Fibroblast of lung (primary cell): ENCODE measurements at places on chromosomes 6 and 20.
A peak's percentile ranks its signal among the peaks of the same experiment; 100 is the strongest.

- DNase-seq = peak; percentile 70
Observed at GRCh38 chr20:8616792-8617191, 452.1 kb upstream of the PLCB4 start.

DNA sequence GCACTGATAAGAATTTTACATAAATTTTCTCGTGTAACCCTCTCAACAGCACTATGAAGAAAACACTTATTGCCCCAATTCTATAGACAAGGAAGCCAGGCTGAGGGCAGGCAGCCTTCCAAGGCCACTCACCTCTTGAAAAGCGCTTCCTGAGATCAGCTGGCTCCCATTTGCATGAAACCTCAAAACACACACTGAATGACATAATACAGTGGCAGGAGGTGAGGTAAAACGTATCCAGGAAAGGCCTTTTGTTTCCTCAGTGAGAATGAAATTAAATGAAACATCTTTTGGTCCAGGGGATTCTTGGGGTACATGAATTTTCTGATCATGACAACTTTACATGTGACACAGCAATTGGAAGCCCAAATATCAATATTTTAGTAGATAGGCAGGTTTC, 112.5 kb downstream of the WDR27 start:
- DNase-seq = peak; percentile 85

DNA sequence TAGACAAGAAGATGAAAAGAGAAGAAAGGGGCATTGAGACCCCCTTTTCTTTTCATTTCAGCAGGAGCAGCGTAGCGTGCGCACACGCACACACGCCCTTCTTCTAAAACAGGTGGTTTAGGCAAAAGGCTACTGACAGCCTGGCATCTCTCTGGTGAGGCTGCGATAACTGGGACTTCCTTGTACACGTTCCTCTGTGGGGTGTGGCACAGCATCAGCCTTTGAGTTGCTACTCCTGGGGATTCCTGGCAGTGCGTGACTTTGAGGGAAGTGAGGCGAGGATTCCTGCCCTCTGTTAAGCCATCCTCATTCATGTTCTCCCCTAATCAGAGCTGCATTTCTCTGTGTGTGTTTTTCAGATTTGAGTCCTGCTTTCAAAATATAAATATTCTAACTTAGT, 94.7 kb downstream of the TMEM170B start:
- no peak for DNase-seq

DNA sequence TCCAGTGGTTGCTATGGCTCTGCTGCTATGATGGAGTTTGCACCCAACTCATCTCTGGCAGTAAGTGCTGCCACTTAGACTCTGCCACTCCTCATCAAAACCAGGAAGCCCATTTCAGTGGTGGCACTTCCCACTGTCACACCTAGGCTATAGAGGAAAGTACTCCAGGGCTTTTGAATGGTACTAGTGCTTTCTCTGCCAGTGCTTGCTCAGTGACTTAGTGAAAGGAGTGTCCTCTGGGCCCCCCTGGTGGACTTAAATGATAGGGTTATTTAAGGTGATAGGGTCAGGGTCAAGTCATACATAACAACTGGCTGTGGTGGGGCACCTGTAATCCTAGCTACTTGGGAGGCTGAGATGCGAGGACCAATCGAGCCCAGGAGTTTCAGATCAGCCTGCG, 22.8 kb downstream of the FITM2 start:
- DNase-seq = no peak

GRCh38 chr6:10272591-10272990, 142.3 kb downstream of the TFAP2A start:
- peak; percentile 35 for DNase-seq

DNA sequence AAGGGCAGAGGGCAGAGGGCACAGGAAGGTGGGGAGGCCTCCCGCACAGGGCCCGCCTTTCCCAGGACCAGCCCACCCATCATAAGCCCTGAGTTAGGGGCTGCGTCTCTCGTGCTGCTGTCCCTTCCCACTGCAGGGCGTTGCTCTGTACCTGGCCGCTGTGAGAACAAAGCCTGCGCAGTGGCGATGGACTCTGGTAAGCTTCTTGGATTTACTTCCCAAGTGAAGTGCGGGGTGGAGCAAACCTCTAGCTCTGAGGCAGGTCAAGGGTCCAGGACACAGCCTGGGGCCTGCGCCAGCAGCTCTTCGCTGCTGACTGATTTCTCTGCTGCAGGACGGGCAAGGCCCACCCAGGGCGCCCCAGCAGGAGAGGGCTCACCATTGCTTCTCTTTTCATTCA, 23.9 kb downstream of the INSM1 start:
- no peak for DNase-seq

DNA sequence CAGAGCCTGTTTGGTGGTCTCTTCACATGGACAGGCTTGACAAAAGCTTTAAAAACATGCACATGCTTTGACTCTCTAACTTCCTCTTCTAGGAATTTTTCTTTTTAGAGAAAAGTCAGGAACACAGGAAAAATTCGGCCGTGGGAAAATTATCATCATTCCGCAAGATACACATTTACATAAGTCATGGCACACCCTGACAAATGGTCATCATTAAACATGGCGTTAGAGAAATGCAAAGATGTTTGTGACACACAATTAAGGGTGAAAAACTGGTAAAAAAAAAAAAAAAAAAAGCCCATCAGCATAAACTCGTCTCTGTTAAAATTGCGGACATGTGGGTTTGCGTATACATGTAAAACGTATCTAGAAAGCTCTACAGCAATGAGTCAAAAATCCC, 134.2 kb upstream of the AGPAT4 start:
- DNase-seq = no peak
